ENCODE measurements at places on chromosomes 16 and 17.

- DNase-seq: no peak
These were observed 87.5 kb downstream of the BMERB1 start for GRCh38 chr16:15521758-15522509.

DNA sequence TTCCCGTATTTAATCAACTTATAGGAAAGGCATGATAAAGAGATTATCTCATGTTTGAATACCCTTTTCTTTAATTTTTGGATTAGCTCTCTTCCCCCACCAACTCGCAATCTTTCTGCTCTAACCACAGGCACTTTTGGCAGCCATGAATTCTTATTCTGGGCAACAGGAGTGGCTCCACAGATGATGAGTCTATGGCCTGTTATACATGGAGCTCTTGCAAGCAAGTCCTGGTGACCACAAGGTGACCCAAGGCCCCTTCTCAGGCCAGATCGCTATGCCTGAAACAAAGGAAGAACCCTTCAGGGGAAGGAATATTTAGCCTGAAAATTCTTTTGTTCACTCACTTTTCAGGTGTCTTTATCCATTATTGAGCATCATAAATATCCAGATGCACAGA is 10.8 kb upstream of the ZNF267 start:
- no peak for DNase-seq

- no peak for DNase-seq
These were observed 159.5 kb downstream of the SHISA9 start for GRCh38 chr16:13060932-13061331.

GRCh38 chr16:55557186-55557585 is 9.3 kb upstream of the CAPNS2 start:
- DNase-seq: no peak

DNA sequence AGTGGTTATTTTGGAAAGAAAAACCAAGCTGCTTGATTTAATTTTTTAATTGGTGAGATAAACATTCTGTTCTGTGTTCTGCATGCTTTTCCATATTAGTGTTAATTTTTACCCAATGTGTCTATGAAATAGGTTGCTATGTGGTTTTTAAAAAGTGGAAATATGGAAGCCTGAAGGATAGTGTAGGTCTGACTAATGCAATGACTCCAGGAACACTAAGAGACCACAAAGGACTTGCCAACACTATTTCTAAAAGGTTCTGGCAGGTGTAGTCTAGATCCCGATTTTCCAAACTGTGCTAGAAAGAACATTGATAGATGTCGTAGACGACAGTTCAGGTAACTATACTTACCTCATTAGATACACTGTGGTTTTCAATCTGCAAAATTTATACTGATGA is 877.4 kb upstream of the GOT2 start:
- DNase-seq: no peak

GRCh38 chr17:80955671-80956280 is 35.9 kb upstream of the CHMP6 start:
- DNase-seq: peak; percentile 25

All from upper lobe of right lung (tissue), 1 donor.